AG09319 (cell line): ENCODE measurements at places on chromosomes 2 and 18.
A peak's percentile ranks its signal among the peaks of the same experiment; 100 is the strongest.

DNA sequence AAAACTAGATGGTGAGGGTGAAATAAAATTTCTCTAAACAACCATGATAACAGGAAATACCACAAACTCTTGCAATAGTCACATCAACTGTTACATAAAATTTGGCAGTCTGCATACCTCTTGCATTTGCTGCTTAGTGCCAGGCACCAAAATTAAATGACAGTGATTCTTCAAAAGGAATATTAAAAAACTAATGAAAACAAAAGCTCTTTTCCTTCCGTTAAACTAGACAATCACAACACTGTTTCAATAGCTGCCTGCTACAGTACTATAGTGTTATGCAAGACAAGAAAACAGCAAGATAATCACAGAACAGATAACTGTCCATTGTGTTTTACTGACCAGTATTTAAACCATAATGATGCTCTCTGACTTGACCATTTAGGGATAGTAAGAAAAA is 239.0 kb upstream of the SMAD7 start:
- DNase-seq: no peak

DNA sequence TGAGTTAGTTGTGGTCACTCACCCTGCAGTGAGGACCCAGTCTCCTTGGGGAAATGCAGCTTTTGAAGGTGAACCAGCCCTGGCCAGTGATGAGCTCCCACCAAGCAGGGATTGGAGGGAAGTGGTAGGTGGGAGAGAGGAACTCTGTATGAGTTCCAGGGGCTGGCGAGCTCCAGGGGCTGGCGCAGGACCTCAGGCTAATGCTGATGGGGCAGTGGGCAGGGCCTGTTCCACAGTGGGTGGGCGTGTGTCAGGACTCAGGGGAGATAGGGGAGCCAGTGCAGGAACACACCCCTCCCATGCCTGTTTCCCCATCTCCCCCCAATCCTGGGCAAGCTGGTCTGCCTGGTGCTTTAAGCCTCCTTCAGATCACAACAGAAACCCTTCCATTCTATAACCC is 208.4 kb downstream of the DYSF start:
- DNase-seq: no peak

- no peak for DNase-seq
Observed at GRCh38 chr2:926896-927295, 23.8 kb upstream of the SNTG2 start.

DNA sequence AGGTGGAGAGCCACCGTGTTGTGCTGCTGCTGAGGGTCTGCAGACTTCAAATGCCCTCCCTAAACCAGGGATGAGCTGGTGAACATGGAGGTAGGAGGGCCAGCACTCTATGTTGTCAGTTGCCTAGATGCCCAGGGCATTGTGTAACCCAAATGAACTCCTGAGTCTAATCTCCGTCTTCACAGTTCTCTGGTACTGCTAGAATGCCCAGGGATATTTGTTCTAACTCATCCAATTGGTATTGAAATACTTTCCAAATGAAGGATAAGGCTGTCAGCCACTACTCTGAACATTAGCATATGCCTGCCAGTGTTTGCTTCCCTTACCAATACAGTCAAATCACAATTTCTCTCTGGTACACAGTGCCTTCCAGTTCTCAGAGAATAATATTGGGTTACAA is 492.6 kb downstream of the SLC4A3 start:
- no peak for DNase-seq

DNA sequence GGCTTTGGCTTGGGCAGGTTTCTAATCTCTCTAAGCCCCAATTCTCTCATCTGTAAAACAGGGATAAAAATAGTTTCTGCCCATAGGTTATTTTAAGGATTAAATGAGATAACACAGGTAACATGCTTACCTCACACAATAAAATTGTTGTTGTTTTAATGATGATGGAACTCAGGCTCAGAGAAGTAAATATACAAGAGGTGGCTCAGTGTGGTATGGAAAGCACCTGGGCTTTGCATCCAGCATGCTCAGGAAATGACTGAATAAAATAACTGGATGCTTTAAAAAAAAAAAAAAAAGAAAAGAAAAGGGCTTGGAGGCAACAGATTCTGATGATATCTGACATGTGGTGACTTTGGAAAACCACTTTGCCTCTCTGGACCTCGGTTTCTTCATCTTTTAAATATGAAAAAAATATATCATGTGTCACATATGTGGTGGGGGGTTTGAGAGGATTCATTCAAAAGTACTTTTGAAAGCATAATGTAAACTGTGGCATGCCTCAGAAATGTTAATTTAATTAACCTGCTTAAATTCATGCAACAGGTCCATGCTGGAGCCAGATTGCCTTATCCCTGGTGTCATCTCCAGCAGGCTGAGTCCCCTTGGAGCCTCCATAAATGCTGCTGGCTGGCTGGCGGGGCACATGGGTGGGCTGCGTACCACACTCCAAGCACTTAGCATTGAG is 112.8 kb upstream of the CDC42EP3 start:
- DNase-seq: peak; percentile 76
